ENCODE measurements at places on chromosomes 4 and X.

GRCh38 chr4:38181286-38181685 is 221.1 kb downstream of the PTTG2 start:
- no peak for DNase-seq

DNA sequence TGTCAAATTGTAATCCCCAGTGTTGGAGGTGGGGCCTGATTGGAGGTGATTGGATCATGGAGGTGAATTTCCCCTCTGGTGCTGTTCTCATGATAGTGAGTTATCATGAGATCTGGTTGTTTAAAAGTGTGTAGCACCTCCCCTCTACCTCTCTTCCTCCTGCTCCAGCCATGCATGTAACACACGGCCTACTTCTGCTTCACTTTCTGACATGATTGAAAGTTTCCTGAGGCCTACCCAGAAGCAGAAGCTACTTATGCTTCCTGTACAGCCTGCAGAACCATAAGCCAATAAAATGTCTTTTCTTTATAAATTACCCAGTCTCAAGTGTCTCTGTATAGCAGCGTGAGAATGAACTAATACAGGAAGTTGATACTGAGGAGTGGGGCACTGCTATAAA is 61.7 kb upstream of the DDX60 start:
- no peak for DNase-seq

DNA sequence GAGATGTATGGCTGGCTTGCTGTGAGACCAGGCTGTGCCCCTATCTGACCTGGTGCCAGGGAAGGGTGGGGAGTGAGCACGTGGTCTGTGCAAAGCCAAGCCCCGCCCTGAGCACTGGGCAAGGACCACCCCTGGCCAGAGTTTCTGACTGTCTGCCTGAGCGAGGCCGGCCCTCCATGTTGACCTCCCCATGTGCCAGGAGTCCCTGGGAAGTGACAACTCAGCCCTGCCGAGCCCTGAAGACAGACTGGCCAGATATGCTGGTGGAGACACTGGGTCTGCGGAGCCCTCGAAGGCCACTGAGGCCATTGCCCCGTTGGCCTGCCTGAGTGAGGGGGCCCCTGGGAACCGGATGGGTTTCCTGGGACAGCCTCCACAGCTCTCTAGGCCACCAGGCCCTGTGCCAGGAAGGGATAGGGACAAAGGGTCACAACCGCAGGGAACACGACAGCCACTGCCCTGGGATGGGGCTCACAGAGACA is 7.1 kb upstream of the BGN start:
- DNase-seq, result no peak

DNA sequence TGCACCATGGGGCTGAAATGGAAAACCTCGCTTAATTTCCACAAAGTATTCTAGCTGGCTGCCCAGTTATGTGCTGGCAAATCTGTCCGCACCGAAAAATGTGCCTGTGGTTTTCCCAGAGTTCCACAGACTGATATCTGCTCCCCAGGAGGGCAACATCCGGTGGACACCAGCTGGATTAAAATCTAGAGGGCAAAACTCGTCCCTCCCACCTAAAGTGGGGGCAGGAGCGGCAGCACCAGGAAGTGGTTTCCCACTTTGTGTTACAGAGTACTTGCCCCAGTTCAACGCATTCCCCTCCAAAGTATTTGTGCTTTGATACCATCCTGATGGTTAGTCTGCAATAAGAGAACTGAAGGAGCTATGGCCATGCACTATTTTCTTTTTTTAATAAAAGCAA is 187.6 kb downstream of the TSPAN5 start:
- peak; percentile 42 for DNase-seq

- no peak for DNase-seq
Measured at GRCh38 chr4:153852501-153852900, 63.6 kb upstream of the SFRP2 start.

DNA sequence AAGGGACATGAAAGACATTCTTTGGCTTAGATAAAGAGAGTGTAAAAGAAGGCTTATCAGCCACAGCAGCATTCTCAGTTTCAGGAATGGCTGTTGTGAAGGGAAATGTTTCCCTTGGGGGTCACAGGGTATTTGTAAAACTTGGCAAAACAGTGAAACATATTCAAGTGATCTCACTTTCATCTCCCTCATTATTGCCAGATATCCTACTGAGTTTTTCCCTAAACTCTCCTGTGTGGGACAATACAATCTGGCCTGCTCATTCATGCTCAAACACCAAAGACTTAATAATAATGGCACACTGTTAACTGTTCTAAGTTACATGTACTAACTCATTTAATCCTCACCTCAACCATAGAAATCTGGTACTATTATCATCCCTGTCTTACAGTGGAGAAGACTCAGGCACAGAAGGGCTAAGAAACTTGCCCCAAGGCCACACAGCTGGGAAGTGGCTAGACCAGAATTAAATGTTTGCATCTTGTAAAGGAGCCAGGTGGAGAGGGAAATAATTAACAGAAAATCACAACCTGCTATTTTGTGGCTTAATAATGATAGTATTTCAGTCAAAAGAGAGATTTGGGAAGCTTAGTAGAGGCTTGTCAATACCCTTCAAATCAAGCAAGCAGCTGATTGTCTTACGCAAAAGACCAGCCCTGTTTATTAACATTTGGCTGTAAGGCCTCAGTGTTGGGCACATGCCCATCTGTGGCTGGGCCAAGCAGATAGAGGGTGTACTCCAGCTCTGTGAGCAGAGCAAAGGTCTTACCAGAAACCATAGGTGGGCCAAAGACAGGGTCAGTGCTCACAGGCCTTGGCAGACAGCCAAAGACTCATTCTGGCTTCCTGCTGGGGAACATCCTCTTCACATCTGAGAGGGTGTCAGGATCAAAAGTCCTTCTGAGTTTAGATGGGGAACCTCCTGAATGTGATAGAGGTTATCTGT is 17.3 kb downstream of the SMPX start:
- DNase-seq, result no peak

DNA sequence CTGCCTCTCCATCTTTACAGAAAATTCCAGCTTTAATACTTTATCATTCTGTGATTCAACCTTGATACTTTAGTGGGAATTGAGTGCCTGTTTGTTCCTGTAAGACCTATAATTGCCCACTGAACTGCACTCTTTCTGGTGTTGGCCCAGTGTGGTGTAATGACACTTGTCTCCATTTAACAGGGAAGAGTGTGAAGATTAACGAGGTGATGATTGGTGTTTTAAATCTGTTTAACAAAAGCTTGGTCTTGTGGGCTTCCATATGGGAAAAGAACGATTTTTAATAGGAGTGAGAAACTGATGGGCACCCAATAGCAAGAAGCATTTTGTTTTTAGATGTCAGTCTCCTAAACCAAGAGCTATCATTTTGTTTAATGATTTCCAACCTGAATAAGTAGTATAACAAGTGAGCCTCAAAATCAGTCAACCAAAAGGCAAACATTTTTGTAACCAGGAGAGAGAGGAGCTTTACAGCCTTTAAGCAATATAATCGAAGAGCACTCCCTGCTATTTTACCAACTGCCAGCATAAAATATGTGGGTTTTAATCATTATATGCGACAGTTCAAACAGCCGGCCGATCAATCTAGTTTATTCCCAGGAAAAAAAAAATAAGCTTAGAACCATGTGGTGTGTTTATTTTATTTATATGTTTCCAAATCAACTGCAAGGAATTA is 50.2 kb downstream of the SUPT20HL1 start:
- no peak for DNase-seq

- DNase-seq, result no peak
Measured at GRCh38 chr4:86834901-86835300, 14.3 kb downstream of the SLC10A6 start.

- no peak for DNase-seq
Measured at GRCh38 chr4:174581901-174582300, 59.6 kb upstream of the HPGD start.

GRCh38 chr4:17188547-17189400 is 290.3 kb upstream of the LDB2 start:
- no peak for DNase-seq

Data from H54 (cell line).